ENCODE measurements at places on chromosomes 11 and 22.

- DNase-seq = peak; percentile 6
Observed at GRCh38 chr11:120181376-120181975, 29.4 kb upstream of the OAF start.

GRCh38 chr22:27164781-27165503 is 507.6 kb downstream of the MIAT start:
- no peak for DNase-seq

- DNase-seq = no peak
Observed at GRCh38 chr22:46072981-46073682, 77.2 kb upstream of the PPARA start.

- no peak for DNase-seq
Observed at GRCh38 chr22:20580179-20580578, 72.8 kb downstream of the MED15 start.

- DNase-seq = no peak
Observed at GRCh38 chr22:23910496-23911190, 16.5 kb downstream of the MIF start.

GRCh38 chr22:31400023-31400397 is 606 bp downstream of the DRG1 start:
- no peak for DNase-seq

GRCh38 chr22:27473533-27473932 is 328.0 kb downstream of the MN1 start:
- no peak for DNase-seq

GRCh38 chr22:22397875-22398524 is 110.5 kb downstream of the ZNF280B start:
- DNase-seq = peak; percentile 31

DNA sequence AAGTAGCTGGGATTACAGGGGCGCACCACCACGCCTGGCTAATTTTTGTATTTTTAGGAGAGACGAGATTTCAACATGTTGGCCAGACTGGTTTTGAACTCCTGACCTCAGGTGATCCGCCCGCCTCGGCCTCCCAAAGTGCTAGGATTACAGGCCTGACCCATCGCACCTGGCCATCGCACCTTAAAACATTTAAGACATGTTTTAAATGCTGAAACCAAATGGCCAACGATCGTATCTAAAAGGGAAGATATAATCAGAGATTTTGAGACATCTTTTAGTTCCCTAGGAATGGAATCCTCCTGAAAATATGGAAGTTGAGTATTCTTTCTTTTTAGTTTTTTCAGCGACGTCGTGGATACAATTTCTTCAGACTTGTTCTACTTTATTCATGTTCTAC is 21.8 kb upstream of the APOBEC3A start:
- no peak for DNase-seq

DNA sequence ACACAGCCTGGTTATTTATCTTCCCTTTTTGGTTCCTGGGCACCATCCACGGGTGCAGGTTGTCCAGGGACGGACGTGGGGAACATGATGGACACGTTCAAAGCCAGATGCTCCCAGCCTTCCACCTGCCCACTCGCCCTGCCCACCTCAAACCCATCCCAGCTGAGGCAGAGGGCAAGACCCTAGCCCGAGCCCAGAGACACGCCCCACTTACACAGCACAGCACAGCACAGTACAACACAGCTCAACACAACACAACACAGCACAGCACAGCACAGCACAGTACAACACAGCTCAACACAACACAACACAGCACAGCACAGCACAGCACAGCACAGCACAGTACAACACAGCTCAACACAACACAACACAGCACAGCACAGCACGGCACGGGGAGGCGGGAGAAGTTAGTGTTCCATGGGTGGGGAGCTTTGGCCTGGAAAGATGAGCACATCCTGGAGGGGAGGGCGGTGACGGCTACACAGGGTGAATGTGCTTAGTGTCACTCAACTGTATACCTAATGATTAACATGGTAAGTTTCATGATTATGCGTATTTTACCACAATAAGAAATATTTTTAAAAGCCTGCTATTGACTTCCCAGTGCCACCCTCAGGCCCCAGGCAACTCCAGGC is 1507.5 kb downstream of the BRD1 start:
- DNase-seq = no peak

- DNase-seq = no peak
Observed at GRCh38 chr11:13013054-13013488, 4.0 kb downstream of the RASSF10 start.

GRCh38 chr11:132115454-132115853 is 745.0 kb downstream of the NTM start:
- DNase-seq = no peak

DNA sequence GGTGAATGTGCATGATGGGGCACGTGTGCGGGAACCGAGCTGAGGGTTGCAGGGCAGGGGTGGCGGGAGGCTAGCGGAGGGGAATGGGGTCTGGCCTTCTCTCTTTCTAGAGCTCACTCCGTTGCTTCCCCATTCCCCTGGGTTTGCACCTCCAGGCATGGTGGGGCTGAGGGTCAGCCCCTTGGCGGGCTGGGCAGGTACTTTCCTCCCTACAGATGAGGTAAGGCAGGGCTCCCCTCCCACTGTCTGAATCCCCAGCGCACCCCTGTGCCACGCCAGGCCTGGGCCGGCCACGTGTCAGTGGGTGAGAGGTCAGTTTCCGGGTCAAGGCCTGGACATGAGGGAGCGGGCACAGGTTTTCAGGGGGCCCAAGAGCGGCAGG is 8.9 kb downstream of the SUSD2 start:
- DNase-seq = no peak
